ENCODE measurements at places on chromosomes 2 and 18. TPM values are rescaled to one million over a fixed set of nuclear protein-coding genes. Genes with fewer than 3 reads are reported as not detected.

Gene ODC1
- total RNA-seq: 123 TPM

Gene RELCH
- 36.0 TPM for total RNA-seq

Gene POTEI
- not detected for total RNA-seq

Gene LRRTM1
- not detected for total RNA-seq

Gene LCLAT1
- 43.9 TPM for total RNA-seq

Gene MREG
- total RNA-seq: 10.7 TPM

Gene IL36A
- not detected for total RNA-seq

Gene PROC
- total RNA-seq: not detected

Gene TSPYL6
- total RNA-seq: not detected

Gene AP1S3
- 3.0 TPM for total RNA-seq

Gene FAM161A
- 13.8 TPM for total RNA-seq

Gene ANO7
- 1.2 TPM for total RNA-seq

Gene DQX1
- 1.9 TPM for total RNA-seq

Gene ABCG8
- total RNA-seq: not detected

Gene UGT1A7
- not detected for total RNA-seq

Data from thoracic aorta (tissue), 2 donors.